ENCODE measurements at places on chromosomes 2 and 18. TPM values are rescaled to one million over a fixed set of nuclear protein-coding genes. Genes with fewer than 3 reads are reported as not detected.

Gene LBX2
- 15.8 TPM for total RNA-seq

Gene SULT1C4
- not detected for total RNA-seq

GRCh38 chr2:225009768-225010167, 32.5 kb downstream of the DOCK10 start:
- DNase-seq: no peak
- no peaks in the 10 kb centered on the region for H3K36me3 ChIP-seq
- no peaks in the 10 kb centered on the region for H3K27me3 ChIP-seq
- no peaks in the 10 kb centered on the region for H3K4me1 ChIP-seq
- no peak overlapping the region for H3K4me3 ChIP-seq

GRCh38 chr2:197514754-197515153, 1.1 kb upstream of the MOB4 start:
- H3K4me3 ChIP-seq: peak overlapping the region; percentile 76
- H3K4me1 ChIP-seq: peaks cover 28% of the 10 kb centered on the region
- no peaks in the 10 kb centered on the region for H3K27me3 ChIP-seq
- peak overlapping the region; percentile 88 for H3K27ac ChIP-seq
- peaks cover 13% of the 10 kb centered on the region for H3K36me3 ChIP-seq

DNA sequence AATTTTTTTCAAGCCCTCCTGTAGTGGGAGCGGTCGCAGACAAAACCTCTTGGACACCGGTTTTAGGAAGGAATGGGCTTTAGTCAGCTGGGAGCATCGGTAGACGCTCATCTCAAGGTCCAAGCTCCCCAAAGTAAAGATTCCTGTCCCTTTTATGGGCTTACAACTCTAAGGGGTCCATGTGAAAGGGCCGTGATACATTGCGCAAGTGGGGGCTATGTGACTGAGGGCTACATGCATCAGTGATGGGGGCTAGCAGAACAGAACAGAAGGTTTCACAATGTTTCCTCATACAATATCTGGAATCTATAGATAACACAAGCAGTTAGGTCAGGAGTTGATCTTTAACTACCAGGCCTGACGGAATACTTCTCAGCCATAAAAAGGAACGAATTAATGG, 62.5 kb downstream of the CAMKMT start:
- H3K4me3 ChIP-seq: no peak overlapping the region
- H3K4me1 ChIP-seq: no peaks in the 10 kb centered on the region
- H3K27me3 ChIP-seq: no peaks in the 10 kb centered on the region
- no peak overlapping the region for H3K27ac ChIP-seq
- no peak for DNase-seq

- no peaks in the 10 kb centered on the region for H3K36me3 ChIP-seq
- peak overlapping the region; percentile 43 for H3K4me3 ChIP-seq
- no peak for DNase-seq
- H3K27me3 ChIP-seq: no peaks in the 10 kb centered on the region
These were observed 18.4 kb upstream of the SLC20A1 start for GRCh38 chr2:112627060-112628040.

DNA sequence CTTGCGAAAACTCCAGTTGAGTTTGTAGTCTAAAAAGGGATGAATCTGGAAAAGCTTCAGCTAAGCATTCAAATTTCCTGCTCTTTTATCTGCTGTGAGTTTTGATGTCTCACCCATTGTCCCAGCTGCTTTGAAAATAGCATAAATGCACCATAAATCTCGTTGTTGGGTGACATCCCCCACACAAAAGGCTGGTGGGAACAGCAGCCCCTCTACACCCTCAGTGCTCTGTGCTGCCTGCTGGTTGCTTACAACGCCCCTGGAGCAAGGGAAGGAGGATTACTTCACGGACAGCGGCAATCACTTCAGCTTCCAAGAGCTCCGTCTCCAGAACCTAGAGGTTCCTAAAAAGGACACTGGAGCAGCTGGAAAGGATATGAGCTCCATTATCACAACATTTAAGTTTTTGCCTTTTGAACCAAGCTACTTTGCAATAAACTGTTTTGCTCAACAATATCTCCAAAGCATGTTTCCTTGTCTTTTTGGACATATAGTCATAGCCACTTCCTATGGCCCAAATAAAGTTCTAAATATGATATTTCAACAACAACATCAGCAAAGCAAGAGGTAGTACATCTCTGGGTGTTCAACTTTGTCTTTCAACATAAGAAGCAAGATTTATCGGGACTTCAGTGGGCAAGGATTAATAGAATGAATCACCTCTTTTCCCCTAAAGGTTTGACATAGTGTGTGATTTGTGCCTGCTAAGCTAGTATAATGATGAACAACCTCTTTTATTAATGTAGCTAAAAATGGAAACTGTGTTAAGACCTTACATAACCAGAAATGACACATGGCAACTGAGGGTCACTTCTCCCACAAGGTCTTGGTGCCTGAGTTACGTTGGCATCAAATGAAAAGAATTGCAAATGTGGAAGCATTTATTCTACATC, 413.5 kb downstream of the TXNL1 start:
- H3K27ac ChIP-seq: no peak overlapping the region
- H3K4me3 ChIP-seq: no peak overlapping the region
- peak; percentile 28 for DNase-seq
- H3K4me1 ChIP-seq: no peaks in the 10 kb centered on the region
- H3K27me3 ChIP-seq: no peaks in the 10 kb centered on the region

DNA sequence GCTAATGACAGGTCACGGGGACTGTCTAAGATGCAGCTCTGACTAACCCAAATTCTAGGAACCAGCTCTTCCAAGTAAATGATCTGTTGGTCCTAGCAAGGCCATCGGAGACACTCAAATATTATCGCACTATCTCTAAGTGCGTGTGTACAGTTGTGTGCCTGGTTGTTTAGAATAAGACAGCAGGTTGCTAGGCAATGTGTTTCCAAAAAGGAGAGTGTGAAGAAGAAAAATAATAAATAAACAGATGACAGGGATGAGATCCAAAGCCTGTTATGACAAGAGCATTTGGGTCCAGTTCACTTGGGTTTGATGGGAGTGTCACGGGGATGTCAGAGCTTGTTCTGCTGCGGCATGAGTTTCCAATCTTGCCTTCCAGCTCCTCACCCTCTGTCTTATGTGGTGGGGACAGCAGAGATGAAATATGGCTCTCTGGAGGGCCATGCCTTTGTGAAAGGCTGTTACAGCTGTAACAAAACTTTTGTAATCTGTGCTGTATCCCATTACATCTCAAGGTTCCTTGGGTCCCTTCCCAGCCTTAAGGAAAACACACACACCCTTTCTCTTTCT, 127.5 kb upstream of the TNP1 start:
- H3K27me3 ChIP-seq: no peaks in the 10 kb centered on the region
- H3K4me3 ChIP-seq: no peak overlapping the region
- H3K36me3 ChIP-seq: no peaks in the 10 kb centered on the region
- no peak overlapping the region for H3K27ac ChIP-seq

GRCh38 chr2:8501061-8501720, 180.7 kb upstream of the ID2 start:
- no peak for DNase-seq
- H3K4me3 ChIP-seq: no peak overlapping the region
- no peak overlapping the region for H3K27ac ChIP-seq
- no peaks in the 10 kb centered on the region for H3K27me3 ChIP-seq

DNA sequence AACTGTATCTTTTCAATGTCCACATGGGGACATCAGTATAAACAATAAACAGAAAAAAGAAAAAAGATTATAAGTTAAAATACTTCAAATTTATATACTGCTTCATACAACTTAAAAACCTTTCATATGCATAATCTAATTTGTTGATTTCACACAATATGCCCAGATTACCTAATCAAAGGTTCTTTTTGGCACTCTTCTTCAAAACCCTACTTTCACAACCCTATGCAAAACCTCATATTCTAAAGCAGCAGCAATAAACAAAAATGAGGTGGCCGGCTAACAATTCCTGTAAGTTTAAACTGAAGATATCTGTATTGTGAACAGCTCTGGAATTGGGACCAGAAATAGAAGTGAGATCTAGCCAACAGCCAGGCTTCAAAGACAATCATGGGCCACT, 28.6 kb downstream of the STK17B start:
- H3K36me3 ChIP-seq: peaks cover 80% of the 10 kb centered on the region
- peaks cover 10% of the 10 kb centered on the region for H3K4me1 ChIP-seq
- H3K27me3 ChIP-seq: no peaks in the 10 kb centered on the region

GRCh38 chr2:176138526-176138922, 9.0 kb downstream of the HOXD8 start:
- peaks cover 29% of the 10 kb centered on the region for H3K4me1 ChIP-seq
- DNase-seq: no peak
- no peak overlapping the region for H3K4me3 ChIP-seq
- H3K36me3 ChIP-seq: no peaks in the 10 kb centered on the region

- H3K36me3 ChIP-seq: no peaks in the 10 kb centered on the region
- H3K27me3 ChIP-seq: no peaks in the 10 kb centered on the region
- peaks cover 3% of the 10 kb centered on the region for H3K4me1 ChIP-seq
- H3K4me3 ChIP-seq: no peak overlapping the region
These were observed 34.7 kb upstream of the MRPL33 start for GRCh38 chr2:27736890-27737204.
